Activated CD4-positive, alpha-beta T cell treated with anti-CD3 and anti-CD28 coated beads for 48 hours (primary cell): ENCODE measurements at places on chromosomes 3 and 15.

DNA sequence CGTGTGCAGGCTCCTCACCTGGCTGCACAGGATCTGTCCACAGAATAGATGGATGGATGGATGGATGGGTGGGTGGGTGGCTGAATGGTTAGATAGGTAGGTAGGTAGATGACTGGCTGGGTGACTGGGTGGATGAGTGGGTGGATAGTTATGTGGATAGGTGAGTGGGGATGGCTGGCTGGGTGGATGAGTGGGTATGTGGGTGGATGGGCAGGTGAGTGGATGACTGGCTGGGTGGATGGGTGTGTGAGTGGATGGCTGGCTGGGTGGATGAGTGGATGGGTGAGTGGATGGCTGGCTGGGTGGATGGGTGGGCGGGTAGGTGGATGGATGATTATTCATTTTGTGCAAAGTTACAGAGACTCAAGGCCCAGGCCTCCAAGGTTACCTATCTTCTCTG lies 172.9 kb upstream of the CTDSPL start:
- no peak for DNase-seq

DNA sequence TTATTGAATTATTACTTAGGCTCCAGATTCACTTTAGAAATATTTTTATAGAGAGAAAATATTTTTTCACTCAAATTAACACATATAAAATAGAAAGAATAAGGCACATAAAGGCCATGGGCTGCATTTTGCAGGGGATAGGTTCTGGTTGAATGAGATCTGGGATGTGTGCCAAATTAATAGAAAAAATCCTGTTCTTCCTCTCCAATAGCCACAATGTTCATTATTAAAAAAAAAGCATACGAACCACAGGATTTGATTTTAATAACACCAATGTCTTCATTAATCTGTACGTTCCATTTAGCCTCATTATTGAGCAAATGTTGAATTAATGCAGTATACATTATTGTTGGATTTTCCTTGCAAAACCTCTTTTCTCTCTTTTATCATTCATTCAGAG lies 622.8 kb upstream of the AGTR1 start:
- no peak for DNase-seq

- DNase-seq = no peak
Measured at GRCh38 chr3:75180235-75180944, 483.7 kb upstream of the FRG2C start.

DNA sequence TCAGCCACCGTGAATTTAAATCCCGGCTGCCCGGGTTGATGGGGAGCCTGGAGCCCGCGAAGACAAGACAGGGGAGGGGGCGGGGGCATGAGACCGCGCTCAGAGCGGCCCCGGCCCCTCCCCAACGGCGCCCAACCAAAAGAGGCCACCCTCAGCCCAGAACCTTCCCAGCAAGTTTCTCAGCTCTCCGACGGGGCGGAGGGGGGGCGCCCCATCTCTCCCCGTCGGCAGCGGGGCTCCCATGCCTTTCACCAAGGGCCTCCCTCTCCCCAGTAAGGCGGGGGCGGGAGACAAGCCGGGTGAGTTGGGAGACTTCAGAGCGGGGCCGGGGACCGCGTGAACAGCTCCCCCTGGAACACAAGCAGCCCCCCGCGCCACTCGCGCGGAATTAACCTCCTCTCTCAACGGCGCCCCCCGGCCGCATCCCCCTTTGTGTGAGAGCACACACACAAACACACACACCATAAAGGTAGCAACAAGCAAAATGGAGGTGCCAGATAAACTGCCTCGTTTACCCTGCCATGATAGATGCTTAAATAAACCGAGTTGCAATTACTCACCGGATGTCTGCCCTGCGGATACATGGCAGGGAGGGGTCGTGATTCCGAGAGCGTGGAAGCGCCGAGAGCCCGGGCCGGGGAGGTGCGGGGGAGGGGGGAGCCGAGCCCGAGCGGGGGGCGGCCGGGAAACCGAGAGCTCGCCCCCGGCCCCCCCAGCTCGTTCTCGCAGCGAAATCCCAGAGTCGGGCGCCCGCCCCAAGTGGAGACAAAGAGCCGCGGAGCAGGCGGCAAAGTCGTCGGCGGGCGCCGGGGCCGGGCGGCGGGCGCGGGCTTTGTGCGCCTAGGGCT lies 1.3 kb downstream of the TLE3 start:
- peak; percentile 73 for DNase-seq

DNA sequence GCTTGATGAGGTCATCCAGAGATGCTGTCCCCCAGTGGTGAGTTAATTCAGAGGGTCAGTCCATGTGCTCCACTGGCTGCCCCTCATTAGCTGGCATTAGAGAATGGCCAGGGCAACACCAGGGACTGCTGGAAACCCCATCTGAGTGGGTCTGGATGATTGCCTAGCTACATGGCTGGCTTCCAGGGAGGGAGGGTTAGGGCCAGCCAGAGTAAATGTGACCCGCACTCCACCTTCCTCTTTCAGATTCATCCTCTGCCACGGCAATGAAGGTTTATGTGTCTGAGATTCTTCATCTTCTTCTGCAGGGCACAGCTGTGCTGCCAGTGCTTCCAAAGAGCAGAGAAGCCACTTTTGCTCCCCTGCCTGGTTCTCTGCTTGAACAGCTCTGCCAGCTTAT lies 391.9 kb downstream of the OCA2 start:
- no peak for DNase-seq
